ENCODE measurements at places on chromosomes 7 and 10. TPM values are rescaled to one million over a fixed set of nuclear protein-coding genes. Genes with fewer than 3 reads are reported as not detected.

- no peaks in the 10 kb centered on the region for H3K36me3 ChIP-seq
- DNase-seq, result no peak
- no peak overlapping the region for H3K27ac ChIP-seq
- H3K4me3 ChIP-seq, result no peak overlapping the region
Observed at GRCh38 chr7:151094675-151095074, 8.4 kb downstream of the AGAP3 start.

DNA sequence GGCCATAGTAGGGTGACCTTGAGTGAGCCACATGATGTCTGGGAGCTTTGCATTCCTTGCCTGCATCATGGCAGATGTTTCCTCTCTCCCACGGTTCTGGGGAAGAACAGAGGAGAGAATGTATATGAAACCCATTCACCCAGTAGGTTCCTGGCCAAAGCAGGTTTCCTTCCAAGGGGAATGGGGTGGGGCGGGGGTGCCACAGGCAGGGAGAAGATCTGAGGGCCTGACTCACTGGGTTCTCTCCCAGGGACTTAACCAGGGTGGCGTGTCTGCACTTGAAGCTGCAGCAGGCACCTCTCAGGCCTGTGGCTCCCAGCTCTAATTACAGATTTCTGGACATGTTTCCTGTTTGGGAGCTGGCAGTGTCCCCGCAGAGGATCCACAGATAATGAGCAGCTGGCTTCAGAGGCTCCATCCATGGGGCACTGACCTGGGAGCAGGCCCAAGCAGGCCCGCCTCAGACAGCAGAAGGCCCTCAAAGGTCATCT, 50.2 kb upstream of the ZMIZ1 start:
- no peaks in the 10 kb centered on the region for H3K36me3 ChIP-seq
- H3K4me1 ChIP-seq, result peaks cover 2% of the 10 kb centered on the region

Gene MCM10
- total RNA-seq, result 69.0 TPM

- H3K4me1 ChIP-seq, result no peaks in the 10 kb centered on the region
- peaks cover 23% of the 10 kb centered on the region for H3K27me3 ChIP-seq
- no peaks in the 10 kb centered on the region for H3K36me3 ChIP-seq
- H3K27ac ChIP-seq, result no peak overlapping the region
- no peak overlapping the region for H3K4me3 ChIP-seq
Observed at GRCh38 chr10:93143281-93143680, 69.6 kb downstream of the CYP26A1 start.

DNA sequence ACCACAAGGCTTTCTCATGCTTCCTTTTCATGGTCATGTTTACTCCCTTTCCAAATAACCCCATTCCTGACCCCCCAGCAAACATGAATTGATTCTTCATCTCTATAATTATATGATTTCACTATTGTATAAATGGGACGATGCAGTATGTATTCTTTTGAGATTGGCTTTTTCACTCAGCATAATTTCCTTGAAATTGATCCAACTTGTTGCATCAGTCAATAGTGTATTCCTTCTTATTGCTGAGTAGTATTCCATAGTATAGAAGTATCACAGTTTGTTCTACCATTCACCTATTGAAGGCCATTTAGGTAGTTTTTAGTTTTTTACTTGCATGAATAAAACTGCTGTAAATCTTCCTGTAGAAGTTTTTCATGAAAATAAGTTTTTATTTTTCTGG, 264.7 kb downstream of the BAMBI start:
- H3K4me3 ChIP-seq, result no peak overlapping the region
- no peaks in the 10 kb centered on the region for H3K36me3 ChIP-seq
- no peaks in the 10 kb centered on the region for H3K4me1 ChIP-seq
- DNase-seq, result no peak
- H3K27me3 ChIP-seq, result no peaks in the 10 kb centered on the region

DNA sequence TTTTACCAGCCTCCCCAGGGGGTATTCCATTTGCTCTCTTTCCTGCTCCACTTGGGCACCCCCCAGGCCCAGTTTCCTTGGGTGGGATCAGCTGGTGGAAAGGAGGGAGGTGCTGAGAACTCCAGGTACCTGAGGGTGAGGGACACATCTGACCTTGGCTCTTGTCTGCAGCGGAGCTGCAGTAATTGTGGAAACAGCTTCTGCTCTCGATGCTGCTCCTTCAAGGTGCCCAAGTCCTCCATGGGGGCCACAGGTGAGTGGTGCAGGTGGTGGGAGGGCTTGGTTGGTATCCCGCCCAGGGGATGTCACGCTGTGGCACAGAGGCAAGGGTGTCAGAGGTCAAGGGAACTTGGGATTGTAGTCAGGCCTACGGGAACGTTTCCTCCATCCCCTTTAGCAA, 14.3 kb downstream of the SFRP5 start:
- no peak overlapping the region for H3K4me3 ChIP-seq
- peaks cover 39% of the 10 kb centered on the region for H3K36me3 ChIP-seq
- no peak for DNase-seq
- H3K27me3 ChIP-seq, result no peaks in the 10 kb centered on the region
- H3K27ac ChIP-seq, result no peak overlapping the region

DNA sequence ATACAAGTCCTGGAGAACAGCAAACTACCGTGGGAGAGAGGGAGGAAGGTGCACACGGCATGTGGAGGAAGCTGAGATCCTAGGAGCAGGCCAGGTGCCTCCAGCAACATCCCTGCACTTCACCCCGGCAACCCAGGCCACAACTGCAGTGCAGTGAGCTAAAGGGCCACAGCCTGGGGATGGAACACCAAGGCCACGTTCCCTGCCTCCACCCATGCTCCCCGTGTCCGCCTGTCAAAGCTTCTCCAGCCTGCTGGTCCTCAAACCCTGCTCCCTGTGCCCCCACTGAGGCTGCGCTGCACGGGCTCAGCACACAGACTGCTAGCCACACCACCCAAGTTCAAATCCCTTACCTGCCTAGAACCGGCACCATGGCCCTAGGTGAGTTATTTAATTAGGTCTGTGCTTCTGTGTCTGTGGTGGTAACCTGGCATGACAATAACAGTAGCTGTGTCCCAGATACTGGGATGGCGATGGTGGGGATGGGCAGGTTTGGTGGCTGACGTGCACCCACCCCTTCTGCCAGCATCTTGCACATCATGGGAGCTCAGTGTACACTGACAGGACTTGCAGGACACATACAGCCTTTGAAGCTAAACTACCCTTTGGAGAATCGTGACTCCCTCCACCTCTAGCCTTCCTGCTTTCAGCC, 85.5 kb downstream of the FAM53B start:
- peaks cover 57% of the 10 kb centered on the region for H3K4me1 ChIP-seq
- no peaks in the 10 kb centered on the region for H3K36me3 ChIP-seq
- H3K27me3 ChIP-seq, result no peaks in the 10 kb centered on the region

DNA sequence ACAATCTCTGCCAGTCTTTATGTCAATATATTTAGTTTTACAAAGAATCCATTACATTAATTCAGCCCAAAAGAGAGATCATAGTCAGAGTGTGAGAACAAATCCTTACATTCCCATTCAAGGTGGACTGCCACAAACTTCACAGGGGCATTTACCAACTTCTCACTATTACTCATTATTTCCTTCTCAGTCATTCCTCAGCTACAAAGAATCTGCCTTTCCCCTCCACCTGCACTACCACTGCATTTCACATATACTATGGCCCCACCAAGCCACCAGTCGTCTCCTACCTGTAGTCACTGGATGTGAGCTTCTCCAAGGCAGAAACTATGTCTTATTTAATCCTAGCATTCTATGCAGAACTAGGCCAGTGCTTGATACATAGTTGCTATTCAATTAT, 94.3 kb downstream of the USP6NL start:
- no peak overlapping the region for H3K27ac ChIP-seq
- peaks cover 20% of the 10 kb centered on the region for H3K4me1 ChIP-seq
- DNase-seq, result peak; percentile 30
- no peaks in the 10 kb centered on the region for H3K27me3 ChIP-seq
- H3K4me3 ChIP-seq, result no peak overlapping the region

Gene MMP21
- total RNA-seq, result not detected

DNA sequence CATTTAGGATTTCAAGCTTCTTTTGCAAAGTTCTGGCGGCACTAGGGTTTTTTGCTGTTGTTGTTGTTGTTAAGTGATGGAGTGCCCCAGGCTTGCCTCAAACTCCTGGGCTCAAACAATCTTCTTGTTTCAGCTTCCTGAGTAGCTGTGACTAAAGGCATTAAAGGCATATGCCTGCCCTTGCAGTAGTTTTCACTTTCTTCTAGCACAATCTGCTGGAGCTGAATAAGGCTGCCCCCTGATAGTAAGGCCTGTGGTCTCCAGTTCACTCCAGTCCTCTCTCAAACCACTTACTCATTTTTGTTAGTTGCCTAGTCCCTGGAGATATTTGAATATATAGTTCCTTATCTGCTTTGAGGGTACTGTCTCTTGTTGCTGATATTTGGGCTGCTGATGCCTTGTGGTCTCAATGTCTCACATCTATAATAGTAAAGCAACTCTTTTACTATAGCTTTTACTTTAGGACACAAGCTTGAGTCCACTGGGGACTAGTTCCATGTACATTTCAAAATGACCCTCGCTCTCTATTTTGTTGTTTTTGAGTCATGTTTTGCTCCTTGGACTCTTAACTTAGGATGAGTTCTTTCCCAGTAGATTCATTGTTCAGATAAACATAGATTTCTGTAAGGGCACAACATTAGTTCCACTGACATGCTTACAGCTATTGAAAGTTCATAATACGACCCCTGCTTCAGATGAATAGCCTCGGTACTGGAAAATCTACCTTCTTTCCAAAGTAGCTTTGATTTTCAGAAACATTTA, 25.5 kb downstream of the PHF14 start:
- H3K27ac ChIP-seq, result no peak overlapping the region
- no peaks in the 10 kb centered on the region for H3K27me3 ChIP-seq
- H3K36me3 ChIP-seq, result peaks cover 51% of the 10 kb centered on the region
- H3K4me1 ChIP-seq, result peaks cover 47% of the 10 kb centered on the region
- no peak for DNase-seq
- H3K4me3 ChIP-seq, result no peak overlapping the region

Gene CEP41
- total RNA-seq, result 28.1 TPM

DNA sequence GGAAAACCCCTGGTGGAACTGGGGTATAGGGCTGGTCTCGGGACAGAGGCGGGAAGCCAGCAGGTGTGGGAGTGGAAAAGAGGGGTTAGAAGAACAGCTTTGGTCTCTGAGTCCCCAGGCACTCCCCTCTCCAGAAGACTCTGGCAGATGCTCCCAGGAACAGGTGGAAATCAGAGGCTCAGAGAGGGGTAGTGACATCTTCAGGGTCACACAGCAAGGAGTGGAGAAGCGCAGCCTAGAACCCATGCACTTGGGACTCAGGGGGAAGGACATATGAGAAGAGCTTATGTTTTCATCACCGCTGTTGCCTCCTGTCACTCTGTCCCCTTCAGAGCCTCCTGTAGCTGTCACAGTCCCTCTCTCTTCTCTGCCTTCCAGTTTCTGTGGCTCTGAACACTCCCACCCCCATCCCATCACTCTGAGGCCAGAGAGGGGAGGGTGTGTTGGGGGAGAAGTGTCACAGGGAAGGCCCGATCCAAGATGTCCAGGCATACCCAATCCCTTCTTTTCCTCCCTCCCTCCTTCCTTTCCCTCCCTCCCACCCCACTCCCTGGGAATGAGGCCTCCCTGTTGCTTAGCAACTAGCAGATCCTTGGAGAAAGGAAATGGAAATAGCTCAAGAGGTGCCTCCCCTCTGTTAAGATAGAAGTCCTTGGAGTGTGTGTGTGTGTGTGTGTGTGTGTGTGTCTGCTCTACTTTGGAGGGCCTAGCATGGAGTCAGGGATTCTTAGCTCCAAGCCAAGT, 32.0 kb downstream of the SRRM3 start:
- no peak for DNase-seq
- no peak overlapping the region for H3K27ac ChIP-seq
- H3K36me3 ChIP-seq, result no peaks in the 10 kb centered on the region

GRCh38 chr7:20330928-20331909, 519 bp downstream of the ITGB8 start:
- peak; percentile 50 for DNase-seq
- peak overlapping the region; percentile 63 for H3K4me3 ChIP-seq
- H3K4me1 ChIP-seq, result peaks cover 18% of the 10 kb centered on the region

GRCh38 chr10:12213621-12214020, 17.6 kb downstream of the CDC123 start:
- H3K27ac ChIP-seq, result no peak overlapping the region
- no peak for DNase-seq
- peaks cover 17% of the 10 kb centered on the region for H3K4me1 ChIP-seq
- peaks cover 41% of the 10 kb centered on the region for H3K36me3 ChIP-seq
- H3K27me3 ChIP-seq, result no peaks in the 10 kb centered on the region

DNA sequence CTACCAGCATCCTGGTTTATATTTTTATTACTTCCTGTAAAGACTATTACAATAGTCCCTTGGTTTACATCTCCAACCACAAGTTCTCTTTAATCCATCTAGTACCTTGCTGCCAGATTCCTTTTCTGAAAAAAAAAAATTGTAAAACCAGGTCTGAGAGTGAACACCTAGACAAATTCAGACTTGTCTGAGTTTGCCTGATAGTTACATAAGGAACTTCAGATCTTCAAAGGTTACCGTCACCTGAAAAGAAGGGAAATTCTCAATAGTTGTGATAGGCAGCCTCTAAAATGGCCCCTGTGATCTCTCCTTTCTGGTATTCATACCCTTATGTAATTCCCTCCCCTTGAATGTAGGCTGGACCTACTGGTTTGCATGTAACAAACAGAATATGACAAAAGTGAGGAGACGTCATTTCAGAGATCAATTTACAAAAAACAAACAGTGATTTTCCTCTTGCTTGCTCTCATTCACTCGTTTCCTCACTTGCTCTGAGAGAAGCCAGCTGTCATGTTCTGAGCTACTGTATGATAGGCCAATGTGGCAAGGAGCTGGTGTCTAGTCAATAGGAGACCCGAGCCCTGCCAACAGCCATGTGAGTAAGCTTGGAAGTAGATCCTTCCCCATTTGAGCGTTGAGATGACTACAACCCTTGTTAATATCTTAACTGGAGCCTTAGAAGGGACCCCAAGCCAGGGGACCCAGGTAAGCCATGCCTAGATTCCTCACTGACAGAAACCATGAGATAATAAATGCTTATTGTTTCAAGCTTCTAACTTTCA, 110.9 kb upstream of the LSM8 start:
- H3K4me3 ChIP-seq, result no peak overlapping the region
- DNase-seq, result no peak
- no peak overlapping the region for H3K27ac ChIP-seq

Gene DNTT
- total RNA-seq, result not detected

DNA sequence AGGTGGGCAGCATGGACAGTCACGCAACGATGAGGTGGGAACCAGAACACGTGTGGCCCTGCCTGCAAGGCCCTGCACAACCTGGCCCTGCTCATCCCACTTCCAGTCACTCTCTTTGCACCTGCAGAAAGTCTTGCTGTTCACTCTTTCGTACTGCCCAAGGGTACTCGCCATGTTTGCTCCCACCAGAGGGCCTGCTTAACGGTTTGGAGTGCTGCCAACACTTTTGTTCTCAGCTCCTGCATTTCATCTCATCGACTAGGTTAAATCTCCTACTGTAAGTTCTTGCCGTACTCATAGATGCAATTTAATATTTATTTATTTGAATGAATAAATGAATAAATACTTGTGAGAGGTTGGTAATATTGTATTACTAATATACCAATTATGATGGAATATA, 315.3 kb downstream of the SDK1 start:
- no peaks in the 10 kb centered on the region for H3K36me3 ChIP-seq

Gene CPEB3
- total RNA-seq, result 2.2 TPM
